ENCODE measurements at places on chromosomes 7 and 10.
A peak's percentile ranks its signal among the peaks of the same experiment; 100 is the strongest.

DNA sequence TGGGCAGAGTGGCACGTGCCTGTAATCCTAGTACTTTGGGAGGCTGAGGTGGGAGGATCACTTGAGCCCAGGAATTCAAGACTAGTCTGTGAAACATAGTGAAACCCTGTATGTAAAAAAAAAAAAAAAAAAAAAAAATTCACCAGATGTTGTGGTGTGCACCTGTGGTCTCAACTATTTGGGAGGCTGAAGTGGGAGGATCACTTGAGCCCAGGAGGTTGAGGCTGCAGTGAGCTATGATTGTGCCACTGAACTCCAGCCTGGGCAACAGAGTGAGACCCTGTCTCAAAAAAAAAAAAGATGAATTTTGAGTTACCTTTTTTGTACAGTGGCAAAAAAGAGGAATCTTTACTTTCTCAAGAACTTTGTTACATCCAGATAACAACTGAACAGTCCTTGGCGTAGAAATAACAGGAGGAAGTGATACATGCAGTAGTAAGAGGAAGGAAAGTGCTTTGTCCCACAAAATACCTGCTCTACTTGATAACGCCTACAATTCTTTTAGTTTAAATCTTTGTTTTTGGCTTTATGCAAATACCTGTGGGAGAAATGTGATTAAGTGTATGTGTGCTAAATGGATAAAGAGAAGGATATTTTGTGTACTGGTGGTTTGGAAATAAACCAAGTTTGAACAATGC lies 29.3 kb downstream of the SPAG6 start:
- DNase-seq, result no peak

- DNase-seq, result peak; percentile 11
Measured at GRCh38 chr7:22909917-22910316, 87.3 kb upstream of the TOMM7 start.

DNA sequence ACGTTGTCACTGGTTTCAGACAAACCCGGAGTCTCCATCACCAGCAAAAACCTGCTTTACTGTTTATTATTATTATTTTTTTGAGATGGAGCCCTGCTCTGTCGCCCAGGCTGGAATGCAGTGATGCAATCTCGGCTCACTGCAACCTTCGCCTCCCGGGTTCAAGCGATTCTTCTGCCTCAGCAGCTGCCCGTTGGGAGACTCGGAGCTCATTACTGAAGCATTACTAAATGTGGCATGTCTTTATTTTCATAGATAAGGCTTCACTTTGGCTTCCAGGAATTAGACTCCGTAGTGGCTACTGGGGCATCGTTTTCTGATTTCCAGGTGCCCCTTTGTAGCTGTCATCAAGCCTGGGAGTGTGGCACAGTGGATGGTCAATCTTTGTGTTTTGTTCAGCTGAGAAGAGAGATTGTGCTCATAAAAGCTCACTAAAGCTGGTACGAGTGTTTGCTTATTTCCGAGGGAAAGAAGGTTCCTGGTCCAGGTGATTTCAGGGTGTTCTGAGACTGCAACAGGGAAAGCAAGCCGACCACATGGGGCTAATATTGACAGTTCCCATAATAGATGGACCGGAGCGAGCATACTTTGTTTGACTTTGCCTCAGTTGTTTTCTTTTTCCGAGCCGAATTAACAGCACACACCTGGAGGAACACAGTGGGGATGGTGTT lies 163.1 kb downstream of the CAMK1D start:
- no peak for DNase-seq

- no peak for DNase-seq
Measured at GRCh38 chr7:1176891-1177373, 16.9 kb upstream of the ZFAND2A start.

GRCh38 chr7:25087855-25088254 lies 37.2 kb downstream of the CYCS start:
- DNase-seq, result no peak

- no peak for DNase-seq
Measured at GRCh38 chr10:49598986-49599385, 11.1 kb upstream of the SLC18A3 start.

DNA sequence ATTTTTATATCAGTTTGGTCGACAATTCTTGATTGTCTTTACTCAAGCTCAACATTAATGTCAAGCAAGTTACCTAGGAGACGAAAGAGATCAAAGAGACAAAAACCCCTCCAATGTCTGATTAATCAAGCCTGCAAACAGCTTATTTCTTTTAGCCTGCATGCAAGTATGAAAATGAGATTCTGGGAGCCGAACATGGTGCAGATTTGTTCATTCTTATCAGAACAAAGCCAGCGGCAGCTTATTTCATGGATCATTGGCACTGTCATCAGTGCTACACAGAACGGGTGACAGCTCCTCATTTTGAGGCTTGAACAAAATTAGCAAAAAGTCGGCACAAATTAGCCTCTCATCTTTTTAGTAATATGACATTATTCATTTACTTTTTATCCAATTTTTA lies 26.5 kb downstream of the FAM204A start:
- peak; percentile 81 for DNase-seq

- no peak for DNase-seq
Measured at GRCh38 chr7:35983626-35984025, 169.4 kb upstream of the EEPD1 start.

DNA sequence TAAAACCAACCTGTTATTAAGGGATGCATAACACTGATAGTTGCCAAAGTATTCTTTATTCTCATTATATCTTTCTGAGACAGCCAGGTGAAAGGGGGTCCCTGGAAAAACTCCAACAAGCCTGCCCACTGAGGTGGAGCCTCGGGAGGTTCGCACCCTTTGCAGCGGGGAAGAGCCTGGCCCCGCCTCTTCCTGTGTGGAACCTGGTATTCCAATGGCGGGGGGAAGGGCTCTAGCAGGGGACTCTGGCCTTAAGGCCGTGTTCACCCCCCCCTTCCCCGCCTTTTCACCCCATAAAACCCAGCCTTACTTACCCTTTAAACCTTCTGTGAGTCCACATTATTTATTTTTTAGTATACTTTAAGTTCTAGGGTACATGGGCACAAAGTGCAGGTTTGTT lies 62.4 kb upstream of the PDK4 start:
- no peak for DNase-seq

Measured in brain (organoid and tissue), 16 donors.